CD4-positive, alpha-beta memory T cell (primary cell): ENCODE measurements at places on chromosomes 4 and X.
A peak's percentile ranks its signal among the peaks of the same experiment; 100 is the strongest.

DNA sequence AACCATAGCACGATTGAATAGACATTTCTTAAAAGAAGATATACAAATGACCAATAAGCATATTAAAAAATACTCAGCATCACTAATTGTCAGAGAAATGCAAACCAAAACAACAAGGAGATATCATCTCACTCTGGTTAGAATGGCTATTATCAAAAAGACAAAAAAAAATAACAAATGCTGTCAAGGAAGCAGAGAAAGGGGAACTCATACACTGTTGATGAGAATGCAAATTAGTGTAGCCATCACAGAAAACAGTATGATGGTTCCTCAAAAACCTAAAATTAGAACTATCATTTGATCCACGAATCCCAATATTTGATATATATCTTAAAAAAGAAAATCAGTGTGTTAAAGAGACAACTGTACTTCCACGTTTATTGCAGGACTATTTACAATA lies 71.7 kb upstream of the BANK1 start:
- no peak for DNase-seq

GRCh38 chr4:116515959-116516358 lies 569.4 kb downstream of the TRAM1L1 start:
- no peak for DNase-seq

DNA sequence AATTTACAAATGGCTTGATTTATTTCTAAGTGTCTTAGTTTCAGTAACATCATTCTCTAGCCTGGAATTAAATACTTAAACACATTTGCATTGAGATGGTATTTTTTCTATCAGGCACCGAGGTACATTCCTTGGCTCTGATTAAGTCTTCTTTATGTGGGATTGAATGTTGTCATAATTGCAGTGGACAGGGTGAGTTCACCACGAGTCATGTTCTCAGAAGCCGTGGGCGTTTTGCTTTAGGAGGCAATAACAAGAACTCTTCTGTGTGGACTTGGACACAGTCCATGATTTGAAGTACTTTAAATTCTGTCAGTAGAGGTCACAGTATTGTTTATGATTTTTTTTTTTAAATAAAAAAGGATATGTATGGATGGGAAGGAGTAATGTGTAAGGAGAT lies 57.1 kb upstream of the EFHC2 start:
- no peak for DNase-seq

- DNase-seq = no peak
Measured at GRCh38 chrX:118726396-118726795, 1.0 kb upstream of the IL13RA1 start.

DNA sequence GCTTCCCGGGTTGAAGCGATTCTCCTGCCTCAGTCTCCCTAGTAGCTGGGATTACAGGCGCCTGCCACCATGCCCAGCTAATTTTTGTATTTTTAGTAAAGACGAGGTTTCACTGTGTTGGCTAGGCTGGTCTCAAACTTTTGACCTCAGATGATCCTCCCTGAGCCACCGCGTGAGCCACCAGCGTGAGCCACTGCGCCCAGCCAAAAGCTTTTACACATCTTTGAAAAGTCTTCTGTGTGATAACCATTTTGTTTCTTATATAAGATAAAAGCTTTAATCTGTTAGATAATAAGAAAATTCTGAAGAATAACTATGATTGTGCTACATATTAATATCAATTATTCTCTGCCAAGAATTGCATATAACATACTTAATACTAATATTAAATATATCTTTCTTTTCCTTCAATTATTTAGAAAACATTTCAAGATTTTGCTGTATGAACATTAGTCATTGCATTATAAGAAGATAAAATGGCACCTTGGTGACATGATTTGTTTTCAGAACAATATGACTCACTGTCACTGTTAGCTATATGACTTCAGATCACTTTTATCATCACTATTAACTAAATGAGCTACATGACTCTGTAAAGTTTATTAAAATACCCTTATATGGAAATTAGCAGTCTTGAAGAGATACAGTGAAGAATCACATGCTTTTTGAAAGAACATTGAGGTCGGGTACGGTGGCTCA lies 33.4 kb downstream of the RUFY3 start:
- DNase-seq = no peak

DNA sequence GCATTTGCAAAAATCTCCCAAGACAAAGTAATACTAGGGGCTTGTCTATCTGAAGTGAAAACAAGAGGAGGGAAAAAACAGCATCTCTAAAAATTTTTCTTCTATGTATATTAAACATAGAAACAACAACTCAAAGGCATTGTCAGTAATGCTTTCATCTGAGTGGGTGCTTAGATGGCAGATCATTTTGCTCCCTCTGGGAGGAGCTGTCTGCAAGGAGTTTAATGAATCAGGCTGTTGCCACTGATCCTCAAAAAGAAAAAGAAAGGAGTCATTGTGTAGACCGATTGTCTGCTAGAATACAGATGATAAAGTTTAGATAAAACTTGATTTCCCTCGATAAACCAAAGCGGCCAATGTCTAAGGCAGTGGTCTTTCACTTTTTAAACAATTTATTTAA lies 49.7 kb upstream of the KLHL8 start:
- no peak for DNase-seq

GRCh38 chr4:13176741-13177142 lies 307.4 kb downstream of the RAB28 start:
- DNase-seq = no peak

GRCh38 chrX:13605611-13606010 lies 36.2 kb downstream of the EGFL6 start:
- DNase-seq = no peak

- no peak for DNase-seq
Measured at GRCh38 chrX:33087411-33087810, 123.9 kb downstream of the DMD start.

DNA sequence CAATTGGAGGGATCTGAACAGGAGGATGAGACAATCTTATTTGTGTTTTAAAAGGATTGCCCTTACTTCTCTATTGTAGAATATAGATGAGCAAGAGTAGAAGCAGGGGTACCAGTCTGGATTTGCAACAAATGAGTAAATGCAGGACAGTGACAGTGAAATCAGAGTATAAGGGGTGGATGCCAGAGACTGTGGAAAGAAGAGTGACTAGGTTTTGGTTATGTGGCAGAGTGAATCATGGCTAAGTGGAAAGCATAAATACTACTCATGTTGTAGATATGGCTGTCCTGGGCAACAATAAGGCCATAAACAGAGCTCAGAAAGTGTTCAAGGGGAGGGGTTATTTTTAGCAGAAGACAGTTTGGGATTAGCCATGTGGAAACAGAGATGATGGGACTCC lies 6.0 kb upstream of the VSIG4 start:
- no peak for DNase-seq

DNA sequence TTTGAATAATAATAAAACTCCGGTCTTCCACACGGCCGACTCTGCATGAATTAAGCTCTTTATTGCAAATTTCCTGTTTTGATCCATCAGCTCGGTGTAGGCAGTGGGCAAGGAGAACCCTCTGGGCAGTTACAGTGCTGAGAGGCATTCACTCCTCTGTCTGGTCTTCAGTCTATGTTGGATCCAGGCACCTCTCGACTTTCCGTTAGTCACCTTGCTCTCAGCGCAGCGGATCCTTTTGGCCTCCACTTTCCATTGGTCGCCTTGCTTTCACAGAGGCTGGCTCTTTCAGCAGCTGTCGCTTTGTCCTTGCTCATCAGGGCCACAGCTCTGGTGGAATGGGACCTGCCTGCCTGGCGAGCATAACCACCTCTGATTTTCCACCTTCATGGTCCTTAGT lies 52.9 kb downstream of the TRMT44 start:
- DNase-seq = no peak

GRCh38 chrX:51459125-51459524 lies 37.3 kb downstream of the NUDT11 start:
- DNase-seq = peak; percentile 3

DNA sequence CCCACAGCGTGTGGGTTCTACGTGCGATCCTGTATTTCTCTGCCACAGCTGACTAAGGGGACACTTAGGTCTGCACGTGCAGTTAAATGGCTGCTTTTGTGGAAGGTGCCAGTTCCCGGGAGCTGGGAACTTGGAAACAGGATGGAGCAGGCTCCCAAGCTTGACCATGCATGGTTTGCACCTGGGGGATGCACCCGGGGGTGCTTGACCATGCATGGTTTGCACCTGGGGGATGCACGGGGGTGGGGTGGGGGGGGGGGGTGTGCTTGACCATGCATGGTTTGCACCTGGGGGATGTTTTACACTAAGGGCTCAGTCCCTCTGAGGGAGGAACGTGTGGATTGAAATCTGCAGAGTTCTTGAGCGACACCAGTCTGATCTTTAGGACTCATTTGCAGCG lies 5.7 kb downstream of the WFS1 start:
- DNase-seq = no peak

GRCh38 chr4:136495076-136495475 lies 1037.2 kb downstream of the PCDH18 start:
- DNase-seq = no peak

GRCh38 chrX:139563251-139563650 lies 32.7 kb downstream of the F9 start:
- DNase-seq = no peak

DNA sequence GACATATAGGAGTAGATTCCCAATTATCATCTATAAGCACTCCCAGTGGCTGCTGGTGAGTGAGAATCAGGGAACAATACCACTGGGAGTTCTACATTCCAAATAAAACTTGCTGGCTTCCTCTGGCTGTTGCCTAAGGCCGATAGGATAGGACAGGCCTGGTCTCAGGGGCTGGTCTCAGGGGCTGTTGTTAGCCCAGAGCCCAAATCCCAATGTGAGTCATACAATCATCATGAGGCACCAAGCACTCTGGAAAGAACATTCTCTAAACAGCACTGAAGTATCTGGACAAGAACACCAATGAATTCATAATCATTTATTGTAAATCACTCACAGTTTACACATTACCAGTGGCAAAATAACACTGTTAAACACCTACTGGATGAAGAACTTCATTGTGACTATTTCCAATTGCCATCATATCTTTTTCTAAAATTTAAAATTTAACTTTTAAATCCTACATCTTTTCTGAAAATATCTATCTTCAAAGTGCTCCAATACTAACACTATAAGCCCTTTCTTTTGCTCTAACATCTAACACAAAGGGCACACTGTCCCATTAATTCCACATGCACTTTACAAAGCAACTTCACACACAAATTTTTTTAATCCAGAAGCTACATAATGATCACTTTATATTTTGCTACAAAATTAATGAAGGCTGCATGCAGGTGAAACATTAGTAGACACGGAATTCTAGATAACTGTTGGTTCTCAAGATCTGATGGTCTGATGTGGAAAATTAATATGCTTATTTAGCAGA lies 67.6 kb upstream of the TMEM150C start:
- DNase-seq = no peak

DNA sequence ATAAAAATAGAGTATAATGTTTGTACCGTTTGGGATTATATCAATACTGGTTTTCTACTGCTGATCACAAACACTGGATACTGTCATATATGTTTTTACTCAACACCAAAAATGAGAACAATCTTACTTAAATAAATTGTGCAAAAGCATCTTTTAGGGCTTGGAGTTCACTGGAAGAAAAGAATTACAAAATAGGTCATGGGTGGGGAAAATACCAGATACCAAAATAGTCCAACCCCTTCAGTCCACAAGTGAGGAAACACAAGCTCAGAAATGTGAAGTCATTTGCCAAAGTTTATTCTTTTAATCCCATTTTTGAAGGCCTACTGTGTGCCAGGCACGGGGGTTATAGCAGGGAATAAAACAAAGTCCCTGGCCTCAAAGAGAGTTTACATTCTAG lies 64.4 kb downstream of the ADGRG2 start:
- DNase-seq = no peak

GRCh38 chr4:155711556-155711955 lies 44.9 kb downstream of the GUCY1A1 start:
- no peak for DNase-seq

DNA sequence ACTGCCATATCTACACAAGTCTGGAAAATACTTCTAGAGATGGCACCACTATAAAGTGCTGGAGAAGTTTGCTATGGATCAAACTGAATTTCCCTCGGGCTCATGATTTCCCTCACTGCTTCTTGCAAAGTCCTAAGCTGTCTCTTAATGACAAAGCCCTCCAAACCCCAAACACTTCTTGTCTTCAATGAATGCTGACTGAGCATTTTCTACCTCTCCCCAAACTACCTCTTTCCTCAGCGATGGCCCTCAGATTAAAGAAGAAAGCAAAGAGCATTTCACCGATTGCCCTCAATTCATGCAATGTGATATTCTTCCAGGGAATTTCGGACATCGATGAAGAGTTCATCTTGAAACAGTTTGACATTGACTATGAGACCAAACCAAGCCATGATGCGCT lies 19.7 kb downstream of the FAM47E start:
- DNase-seq = no peak

- no peak for DNase-seq
Measured at GRCh38 chr4:186351668-186352194, 85.7 kb downstream of the F11 start.

- DNase-seq = no peak
Measured at GRCh38 chr4:48651914-48652313, 128.2 kb downstream of the FRYL start.

DNA sequence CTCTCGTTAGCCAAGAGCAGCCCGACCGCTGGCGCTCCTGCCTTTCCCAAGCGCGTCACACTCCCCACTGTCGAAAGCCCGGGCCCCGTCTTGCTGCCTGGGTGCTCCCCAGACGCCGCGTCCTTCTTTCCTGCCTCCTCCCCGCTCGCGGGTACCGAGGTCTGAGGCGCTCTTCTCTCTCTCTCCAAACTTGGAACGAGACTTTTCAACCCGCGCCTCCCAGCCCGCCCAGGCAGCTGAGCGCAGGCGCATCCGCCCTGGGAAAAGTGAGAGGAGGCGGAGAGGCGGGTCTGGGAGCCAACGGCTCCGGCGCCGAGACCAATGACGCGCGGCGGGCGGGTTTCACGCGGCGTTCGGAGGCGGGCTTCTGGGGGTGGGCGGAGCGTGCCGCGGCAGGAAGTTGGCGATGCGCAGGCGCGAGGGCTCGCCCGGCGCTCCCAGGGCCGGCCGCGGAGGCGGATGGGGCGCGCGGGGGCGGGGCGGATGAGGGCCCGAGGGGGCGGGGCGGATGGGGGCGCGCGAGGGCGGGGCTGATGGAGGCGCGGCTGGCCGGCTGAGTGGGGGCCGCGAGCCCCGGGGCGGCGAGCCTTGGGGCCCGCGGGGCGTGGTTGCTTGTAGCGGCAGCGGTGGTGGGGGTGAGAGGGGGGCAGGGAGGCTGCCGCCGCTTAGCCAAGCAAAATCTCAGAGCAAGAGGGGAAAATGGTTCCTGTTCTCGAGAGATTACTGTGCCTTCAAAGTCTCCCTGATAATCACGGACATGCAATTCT lies at the start of gene RBBP7:
Gene RBBP7, minus strand, starts transcription at position 268 of the 767 bp plus-strand sequence. CDS start 309 bp downstream, outside the sequence.
- peak; percentile 98 for DNase-seq

DNA sequence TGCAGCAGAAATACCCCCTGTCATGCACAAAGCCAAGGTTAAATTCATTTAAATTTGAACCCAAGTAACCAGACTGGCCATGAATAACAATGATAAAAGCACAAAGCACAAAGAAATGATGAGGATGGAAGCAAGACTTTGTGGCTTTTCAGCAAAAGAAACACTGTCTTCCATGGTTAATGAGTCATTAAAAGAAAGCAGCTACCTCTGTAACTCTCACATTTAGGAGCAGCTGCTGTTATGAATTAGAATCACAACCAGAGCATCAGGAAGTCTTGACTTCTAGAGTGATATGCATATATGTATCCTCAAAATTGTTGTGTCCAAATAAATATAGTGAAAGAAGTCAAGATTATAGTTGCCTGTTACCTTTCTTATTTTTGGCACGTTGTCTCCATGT lies 70.7 kb upstream of the RPS6KA6 start:
- no peak for DNase-seq
